Hypothalamus (tissue), 51 donors: ENCODE measurements at places on chromosomes 7 and 10.

- DNase-seq, result no peak
Measured at GRCh38 chr10:12187321-12187905, 8.3 kb downstream of the NUDT5 start.

- DNase-seq, result no peak
Measured at GRCh38 chr7:115198143-115198542, 276.2 kb downstream of the MDFIC start.

GRCh38 chr10:30070001-30070685 is 10.8 kb upstream of the JCAD start:
- no peak for DNase-seq

- DNase-seq, result no peak
Measured at GRCh38 chr7:14639329-14639728, 263.2 kb downstream of the DGKB start.

DNA sequence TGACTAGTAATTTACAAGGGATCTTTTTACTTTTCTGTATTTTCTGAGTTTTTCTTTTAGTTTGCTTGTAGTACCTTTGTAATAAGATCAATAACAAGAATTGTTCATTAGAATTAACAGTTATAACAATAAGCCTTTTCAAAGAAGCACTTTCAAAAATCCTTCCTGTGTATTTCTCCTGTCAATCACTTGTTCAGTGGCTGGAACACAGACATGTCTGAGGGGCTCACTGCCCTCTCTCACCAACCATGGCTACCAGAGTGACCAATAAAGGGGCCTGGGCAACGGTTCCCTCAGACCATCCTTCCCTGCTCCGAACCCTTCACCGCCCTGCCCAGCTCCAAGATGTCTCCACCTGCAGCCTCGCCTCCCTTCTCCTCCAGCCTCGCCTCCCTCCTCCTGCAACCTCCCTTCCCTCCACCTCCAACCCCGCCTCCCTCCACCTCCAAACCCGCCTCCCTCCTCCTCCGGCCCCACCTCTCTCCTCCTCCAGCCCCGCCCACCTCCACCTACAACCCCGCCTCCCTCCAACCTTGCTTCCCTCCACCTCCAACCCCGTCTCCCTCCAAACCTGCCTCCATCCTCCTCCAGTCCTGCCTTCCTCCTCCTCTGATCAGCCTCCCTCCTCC is 353.4 kb downstream of the TNS3 start:
- DNase-seq, result no peak

GRCh38 chr7:36962367-36962766 is 238.1 kb upstream of the AOAH start:
- no peak for DNase-seq

- no peak for DNase-seq
Measured at GRCh38 chr7:107035446-107035845, 9.1 kb upstream of the PRKAR2B start.

- no peak for DNase-seq
Measured at GRCh38 chr7:23291957-23292560, 7.1 kb upstream of the MALSU1 start.

DNA sequence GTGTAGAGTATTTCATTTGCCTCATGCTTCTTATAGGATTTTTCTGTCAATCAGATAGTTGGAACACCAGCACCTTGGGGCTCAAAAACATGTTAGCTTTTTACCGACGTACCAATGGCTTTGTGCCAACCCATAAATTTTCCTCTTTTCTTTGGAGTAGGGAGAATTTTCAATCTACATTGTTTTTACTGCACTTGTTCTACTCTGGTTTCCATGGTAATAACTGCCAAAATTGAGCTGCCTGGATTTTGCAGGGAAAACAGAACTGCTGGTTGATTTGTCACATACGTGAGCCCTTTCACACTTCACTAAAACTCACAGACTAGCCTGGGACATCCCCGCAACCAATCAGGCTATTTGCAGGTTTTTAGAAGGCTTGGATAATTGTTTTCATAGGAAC is 189.7 kb downstream of the ARHGAP21 start:
- DNase-seq, result no peak

DNA sequence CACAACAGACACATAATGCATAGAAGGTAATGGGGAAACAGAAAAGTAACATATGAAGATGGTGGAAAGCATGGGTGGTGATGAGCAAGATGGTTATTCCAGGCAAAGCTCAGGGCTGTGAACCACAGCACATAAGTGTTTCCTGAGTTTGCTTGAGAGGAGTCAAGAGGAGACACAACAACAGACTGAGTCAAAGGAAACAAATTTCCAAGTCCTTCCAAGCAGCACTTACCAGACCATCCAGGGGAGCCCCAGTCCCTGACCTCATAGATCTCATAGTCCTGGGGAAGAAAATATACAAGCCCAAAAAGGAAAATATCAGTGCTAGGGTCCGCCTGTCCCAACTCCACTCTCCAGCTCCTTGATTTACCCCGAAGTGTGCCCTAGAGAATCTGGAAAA is 216.6 kb upstream of the FZD1 start:
- DNase-seq, result no peak

DNA sequence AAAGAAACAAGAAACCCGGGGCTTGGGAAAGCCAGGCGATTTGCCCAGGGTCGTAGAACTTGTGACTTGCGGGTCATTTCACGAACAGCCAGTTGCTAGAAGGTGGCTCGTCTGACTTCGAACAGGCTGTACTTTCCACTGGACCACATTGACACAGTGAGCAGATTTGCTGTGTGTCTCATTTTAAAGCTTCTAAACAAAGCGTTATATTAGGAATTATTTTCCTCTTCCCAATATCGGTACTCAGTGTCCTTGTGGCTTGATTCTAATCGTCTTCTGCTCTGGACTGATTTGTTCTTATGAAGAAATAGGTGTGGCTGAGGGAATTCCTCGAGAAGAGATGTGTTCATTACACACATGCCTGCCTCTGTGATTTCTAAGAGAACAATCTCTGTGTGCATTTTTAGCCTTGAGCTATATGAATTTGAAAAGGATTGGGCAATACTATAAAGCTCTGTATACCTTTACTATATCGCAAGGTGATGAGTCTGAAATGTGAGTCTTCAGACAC is 150.0 kb upstream of the PRR15 start:
- no peak for DNase-seq

DNA sequence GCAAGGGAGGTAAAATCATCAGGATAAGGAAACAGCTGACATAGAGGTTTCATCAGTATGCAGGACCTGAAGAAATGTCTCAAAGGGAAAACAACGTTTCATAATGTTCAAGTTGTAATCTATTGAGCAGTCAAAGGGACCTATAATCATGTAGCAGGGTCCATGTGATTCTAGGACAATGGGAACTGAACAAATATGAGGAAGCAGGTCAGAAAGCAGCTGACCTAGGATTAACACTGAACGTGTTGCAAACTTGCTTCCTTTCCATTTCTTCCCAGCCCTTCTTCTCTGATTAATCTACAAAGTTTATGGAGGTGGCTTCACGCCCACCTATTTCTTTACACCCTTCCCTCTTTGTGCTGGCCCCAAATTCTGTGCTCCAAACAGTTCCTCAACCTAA is 256.9 kb upstream of the AKR1E2 start:
- no peak for DNase-seq

DNA sequence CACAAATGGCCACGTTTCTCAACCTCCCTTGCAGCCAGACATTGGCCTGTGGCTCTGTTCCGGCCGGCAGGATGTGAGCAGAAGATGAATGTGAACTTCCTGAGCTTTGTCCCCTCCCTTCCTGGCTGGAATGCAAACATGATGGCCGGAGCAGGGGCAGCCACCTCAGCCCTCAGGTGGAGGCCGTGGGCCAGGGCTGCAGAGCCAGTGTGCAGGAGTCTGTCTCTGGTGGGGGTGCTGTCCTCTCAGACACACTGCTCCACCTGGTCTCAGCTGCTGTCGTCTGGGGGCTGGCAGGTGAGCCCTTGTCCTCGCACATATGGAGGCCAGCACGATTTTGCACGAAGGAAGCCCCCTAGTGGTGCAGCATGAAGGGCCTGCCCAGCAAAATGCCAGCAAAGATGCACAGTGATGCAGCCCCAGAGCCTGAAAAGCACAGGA is 25.3 kb upstream of the PWWP2B start:
- no peak for DNase-seq

- DNase-seq, result no peak
Measured at GRCh38 chr7:155818154-155818819, 6.0 kb upstream of the SHH start.

- no peak for DNase-seq
Measured at GRCh38 chr7:69434398-69434815, 163.9 kb upstream of the AUTS2 start.

DNA sequence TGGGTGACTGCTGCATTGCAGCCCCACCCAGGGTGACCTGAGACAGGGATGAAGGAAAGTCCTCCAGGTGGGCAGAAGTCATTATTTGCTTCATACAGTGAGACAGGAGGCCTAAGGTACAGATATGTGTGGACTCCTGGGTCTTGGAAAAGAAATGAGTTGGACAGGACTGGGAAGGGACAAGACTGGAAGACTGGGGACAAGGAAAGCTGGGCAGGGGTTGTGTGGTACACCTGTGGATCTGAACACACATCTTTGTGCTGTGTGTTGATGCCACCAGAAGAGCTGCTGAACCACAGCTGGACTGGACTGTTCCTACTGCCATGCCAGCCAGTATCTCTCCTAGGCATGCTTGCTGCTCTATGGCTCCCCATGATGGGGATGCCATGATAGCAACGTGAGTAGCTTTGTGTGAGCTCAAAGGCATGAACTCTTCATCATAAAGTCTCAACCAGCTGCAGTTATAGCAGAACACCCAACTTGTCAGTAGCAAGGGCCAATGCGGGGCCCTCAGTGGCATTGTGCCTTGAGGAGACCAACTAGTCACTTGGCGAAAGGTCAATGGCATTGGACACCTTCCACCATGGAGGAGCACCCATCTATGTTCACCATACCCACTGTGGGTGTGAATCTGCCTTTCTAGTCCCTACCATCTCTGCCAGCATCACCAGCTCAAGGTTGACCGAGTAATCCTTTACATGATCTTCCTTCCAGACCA is 76.0 kb upstream of the GRB10 start:
- DNase-seq, result no peak

DNA sequence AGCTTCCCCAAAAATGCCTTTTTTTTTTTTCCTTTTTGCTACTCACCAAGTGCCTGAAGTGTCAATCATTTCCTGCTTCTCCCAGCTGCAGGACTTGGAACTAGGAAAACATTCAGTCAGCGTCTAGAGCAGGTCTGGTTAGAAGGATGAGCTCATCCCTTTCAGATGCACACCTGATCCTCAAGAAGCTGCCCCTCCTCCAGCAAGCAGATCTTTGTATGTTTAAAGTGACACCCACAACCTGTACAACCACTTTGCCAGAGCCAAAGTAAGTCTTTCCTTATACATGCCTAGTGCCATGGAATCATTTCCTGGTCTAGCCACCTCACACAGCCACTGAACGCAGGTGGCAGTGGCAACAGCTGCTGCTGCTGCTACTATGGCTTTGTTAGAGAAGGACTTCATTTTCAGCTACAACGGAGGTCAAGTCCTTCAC is 10.4 kb upstream of the USP54 start:
- no peak for DNase-seq

DNA sequence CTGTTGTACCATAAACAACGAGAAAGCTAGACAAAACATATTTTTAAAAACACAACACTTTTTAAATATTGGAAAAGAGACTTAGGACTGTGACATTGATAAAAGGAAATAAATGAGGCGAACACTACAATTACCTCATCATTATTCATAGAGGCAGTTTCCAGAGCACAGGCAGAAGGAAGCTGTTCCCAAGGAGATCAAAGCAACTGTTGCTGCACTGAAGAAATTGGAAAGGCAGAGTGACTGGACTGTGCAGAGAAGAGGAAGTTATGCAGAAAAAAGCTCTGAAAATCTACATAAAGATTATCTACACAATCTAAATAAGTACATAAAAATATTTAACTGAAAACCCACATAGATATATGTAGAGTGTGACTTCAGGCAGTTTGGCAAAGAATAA is 32.8 kb downstream of the MYO3A start:
- no peak for DNase-seq
